Type B pancreatic cell (in vitro differentiated cells): ENCODE measurements at places on chromosomes 16 and 17. TPM values are rescaled to one million over a fixed set of nuclear protein-coding genes. Genes with fewer than 3 reads are reported as not detected.

DNA sequence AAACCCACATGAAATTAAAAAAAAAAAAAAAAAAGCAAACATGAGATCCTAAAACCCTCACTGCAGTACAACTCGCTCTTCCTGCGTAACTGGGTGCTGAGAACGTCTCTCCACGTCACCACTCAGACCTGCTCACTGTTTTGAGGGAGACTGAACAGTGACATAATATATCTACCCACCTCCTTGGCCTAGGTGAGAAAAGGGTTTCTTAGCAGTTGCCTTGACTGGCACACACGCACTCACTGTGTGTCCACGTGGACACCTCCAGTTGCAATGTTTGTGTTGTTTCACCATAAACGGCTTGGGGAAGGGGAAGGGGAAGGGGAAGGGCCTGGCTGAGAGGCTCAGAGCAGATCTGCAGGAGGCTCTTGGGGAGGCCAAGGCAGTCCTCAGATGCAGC is 32.0 kb downstream of the FANCA start:
- H3K4me3 ChIP-seq, result no peak overlapping the region
- peaks cover 17% of the 10 kb centered on the region for H3K36me3 ChIP-seq
- H3K27me3 ChIP-seq, result no peaks in the 10 kb centered on the region
- DNase-seq, result no peak
- H3K27ac ChIP-seq, result peak overlapping the region; percentile 37

The CEP295NL gene
- 3.8 and 4.4 TPM in 2 replicates for total RNA-seq

- no peak for DNase-seq
- H3K27ac ChIP-seq, result peak overlapping the region; percentile 16
- no peak overlapping the region for H3K4me3 ChIP-seq
- H3K36me3 ChIP-seq, result no peaks in the 10 kb centered on the region
Observed at GRCh38 chr17:65163990-65164495, 26.9 kb downstream of the RGS9 start.

GRCh38 chr16:66926961-66927436 is 1.7 kb upstream of the RRAD start:
- no peaks in the 10 kb centered on the region for H3K4me1 ChIP-seq
- H3K27me3 ChIP-seq, result peaks cover 50% of the 10 kb centered on the region
- peaks cover 7% of the 10 kb centered on the region for H3K36me3 ChIP-seq

The DNAH3 gene
- 0.24 TPM in 1 of 2 replicates, not detected in the other for total RNA-seq

GRCh38 chr17:40695874-40696472 is 7.6 kb downstream of the KRT24 start:
- peaks cover 28% of the 10 kb centered on the region for H3K4me1 ChIP-seq
- peak overlapping the region; percentile 40 for H3K27ac ChIP-seq
- H3K4me3 ChIP-seq, result no peak overlapping the region
- H3K36me3 ChIP-seq, result no peaks in the 10 kb centered on the region

GRCh38 chr17:74904687-74905409 is 11.4 kb upstream of the FADS6 start:
- H3K27me3 ChIP-seq, result peaks cover 47% of the 10 kb centered on the region
- no peaks in the 10 kb centered on the region for H3K36me3 ChIP-seq
- no peak for DNase-seq
- no peaks in the 10 kb centered on the region for H3K4me1 ChIP-seq
- no peak overlapping the region for H3K27ac ChIP-seq

The KRTAP9-2 gene
- not detected in 2 replicates for total RNA-seq
